Retina (tissue), 1 donor: ENCODE measurements at places on chromosomes 2 and 18.

DNA sequence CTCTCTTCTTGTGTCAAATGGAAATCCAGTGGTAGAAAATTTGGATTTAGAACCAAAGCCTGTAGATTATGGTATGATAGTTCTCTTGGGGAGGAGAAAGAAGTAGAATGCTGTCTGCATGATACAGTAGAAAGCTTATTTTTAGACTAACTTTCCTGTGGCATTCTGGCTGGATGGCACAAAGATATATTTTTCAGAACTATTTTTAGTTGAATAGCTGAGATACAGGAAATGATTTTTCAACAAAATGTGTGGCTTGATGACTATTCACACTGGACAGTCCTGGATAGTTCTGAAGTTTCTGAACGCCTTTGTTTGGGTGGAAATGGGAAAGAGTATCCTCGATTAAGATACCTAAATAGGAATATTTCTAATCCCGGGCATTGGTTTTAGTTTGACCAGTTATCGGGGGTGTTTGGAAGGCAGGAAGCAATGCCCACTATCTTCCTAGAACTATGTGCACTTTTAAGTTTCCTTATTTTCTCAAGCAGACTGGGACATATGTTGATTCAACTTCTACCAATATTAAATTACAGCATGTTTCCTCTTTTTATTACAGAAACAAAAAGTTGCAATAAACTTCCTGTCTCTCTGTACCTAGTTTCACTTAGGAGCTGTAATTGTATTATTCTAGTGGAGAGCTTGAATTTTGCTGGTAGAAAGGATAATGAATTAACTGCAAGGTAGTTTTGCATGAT is 32.1 kb downstream of the GDF7 start:
- no peak for DNase-seq

DNA sequence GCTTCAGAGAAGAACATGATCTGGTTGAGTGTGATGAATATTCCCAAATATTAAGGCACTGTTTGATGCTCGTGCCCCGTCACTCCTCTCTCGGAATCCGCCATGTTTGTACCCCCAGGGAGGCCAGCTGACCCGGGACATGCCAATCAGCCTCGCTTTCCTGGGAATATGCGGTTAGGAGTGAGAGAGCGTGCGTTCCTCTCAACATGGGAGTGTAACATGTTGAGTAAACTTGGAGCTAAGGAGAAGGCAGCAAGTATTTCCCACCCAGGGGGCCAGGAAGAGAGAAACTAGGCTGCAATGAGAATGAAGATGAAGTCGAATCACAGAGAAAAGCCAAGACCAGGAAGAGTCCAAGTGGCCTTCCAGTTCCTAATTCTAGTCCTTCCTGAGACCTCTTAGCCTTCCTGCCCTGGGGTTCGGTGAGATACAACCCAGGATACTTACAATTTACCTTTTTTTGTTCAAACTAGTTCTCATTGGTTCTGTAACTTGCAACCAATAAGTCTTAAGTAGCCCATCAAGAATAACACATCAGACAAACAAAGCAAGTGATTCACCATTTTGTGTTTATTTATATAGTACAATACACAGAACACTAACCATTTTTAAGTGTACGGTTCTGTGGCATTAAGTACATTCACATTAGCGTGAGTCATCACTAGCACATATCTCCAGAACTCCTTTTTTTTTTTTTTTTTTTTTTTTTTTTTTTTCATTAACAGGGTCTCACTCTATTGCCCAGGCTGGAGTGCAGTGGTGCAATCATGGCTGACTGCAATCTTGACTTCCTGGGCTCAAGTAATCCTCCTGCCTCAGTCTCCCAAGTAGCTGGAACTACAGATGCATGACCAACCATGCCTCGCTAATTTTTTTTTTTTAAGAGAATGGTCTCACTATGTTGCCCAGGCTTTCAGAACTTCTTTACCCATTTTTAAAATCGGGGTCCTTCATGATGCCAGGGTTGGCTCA is 36.4 kb upstream of the SLC1A4 start:
- DNase-seq = no peak

GRCh38 chr2:156399224-156399949 is 36.8 kb upstream of the GPD2 start:
- DNase-seq = peak; percentile 9

DNA sequence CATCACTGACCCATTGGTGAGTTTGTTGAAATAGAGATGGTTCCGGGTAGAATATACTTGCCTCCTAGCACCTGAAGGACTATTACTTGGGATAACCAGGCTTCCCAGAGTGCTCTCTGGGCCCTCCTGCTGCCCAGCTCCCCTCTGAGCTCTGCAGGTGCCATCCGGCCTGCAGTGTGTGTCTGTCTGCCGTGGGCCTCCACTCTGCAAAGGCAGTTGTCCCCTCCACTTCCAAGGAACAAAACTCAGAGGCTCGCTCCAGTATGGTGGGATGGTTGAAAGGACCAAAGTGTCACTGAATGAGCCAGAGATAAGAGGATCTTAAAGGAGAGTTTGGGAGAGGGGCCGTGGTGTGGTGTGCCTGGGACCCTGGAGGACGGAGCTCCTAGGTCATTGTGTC is 57.3 kb downstream of the SH3BP4 start:
- no peak for DNase-seq

DNA sequence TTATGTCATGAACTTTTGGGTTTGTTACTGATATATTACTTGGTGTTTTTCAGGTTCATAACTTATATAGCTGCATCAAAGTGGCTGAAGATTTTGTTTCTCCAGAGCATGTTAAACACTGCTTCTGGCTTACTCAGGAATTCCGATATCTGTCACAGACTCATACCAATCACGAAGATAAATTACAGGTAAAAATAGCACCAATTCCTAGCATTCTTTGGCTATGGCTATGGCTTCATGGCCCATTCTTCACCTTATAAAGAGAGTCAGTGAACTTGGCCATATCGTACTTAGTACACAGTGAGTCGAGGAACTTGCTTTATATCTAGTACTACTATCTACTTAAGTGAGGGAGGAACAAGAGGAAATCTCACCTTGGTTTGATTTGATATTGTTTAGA is 49.9 kb downstream of the KDM3A start:
- DNase-seq = no peak

- no peak for DNase-seq
Observed at GRCh38 chr18:55161916-55162315, 202.7 kb upstream of the CCDC68 start.

- no peak for DNase-seq
Observed at GRCh38 chr2:64391940-64392339, 62.0 kb upstream of the LGALSL start.

DNA sequence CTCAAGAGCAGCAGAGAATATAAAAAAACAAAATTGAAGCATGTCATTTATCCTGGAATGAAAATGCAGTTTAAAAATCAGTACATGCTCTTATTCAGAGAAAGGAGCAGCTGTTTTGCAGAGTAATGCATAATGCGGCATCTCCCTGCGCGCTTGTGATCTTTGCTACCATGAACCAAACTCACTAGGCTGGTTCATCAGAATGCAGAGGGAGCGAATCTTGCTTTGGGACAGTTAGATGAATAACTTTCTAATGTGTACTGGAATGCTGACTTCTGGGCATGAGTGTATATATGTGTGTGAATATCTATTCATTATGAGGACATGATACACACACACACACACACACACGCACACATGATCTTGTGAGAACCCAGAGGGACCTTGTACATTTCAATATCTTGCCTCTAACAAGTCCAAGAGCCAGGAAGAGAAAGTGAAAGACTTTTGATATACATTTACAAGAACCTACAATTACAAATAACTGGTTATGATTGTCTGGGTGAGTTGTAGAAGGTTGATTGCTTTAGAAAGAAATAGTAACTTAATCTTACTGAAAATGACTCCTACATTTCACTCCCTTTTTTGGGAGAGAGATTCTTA is 54.1 kb upstream of the THOC1 start:
- no peak for DNase-seq

DNA sequence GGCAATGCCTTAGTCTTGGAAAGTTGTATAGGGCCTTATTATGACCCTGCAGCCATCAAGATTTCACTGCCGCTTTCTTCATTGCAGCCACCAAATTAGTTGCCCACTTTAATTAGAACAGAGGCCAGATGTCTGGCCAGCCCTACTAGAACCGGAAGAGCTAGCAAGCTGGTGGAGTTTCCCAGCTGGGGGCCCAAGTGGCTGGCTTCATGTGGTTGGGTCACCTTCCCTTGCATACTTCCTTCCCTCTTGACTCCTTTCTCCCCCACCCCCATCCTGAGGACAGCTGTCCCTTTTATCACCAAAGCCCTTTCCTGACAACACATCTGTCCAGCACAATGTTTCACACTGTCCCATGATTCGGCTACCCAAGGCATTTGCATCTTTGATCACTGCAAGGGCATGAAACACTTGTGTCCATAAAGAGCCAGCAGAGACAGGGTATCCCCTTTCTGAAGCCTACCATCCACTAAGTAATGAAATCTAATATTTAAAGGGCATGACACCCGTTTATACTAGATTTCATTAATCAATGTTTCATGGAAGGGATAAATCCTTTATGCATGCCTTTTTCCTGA is 187.2 kb downstream of the BCL11A start:
- no peak for DNase-seq
